ENCODE measurements at places on chromosomes 1 and 21. TPM values are rescaled to one million over a fixed set of nuclear protein-coding genes. Genes with fewer than 3 reads are reported as not detected.
A peak's percentile ranks its signal among the peaks of the same experiment; 100 is the strongest.

The DHCR24 gene
- 24.0 TPM for total RNA-seq

The CR1L gene
- total RNA-seq: not detected

- no peak overlapping the region for H3K27ac ChIP-seq
- H3K27me3 ChIP-seq: no peaks in the 10 kb centered on the region
- H3K4me3 ChIP-seq: no peak overlapping the region
- peaks cover 2% of the 10 kb centered on the region for H3K4me1 ChIP-seq
- DNase-seq: no peak
These were observed 30.5 kb downstream of the EPHB2 start for GRCh38 chr1:22741118-22741517.

GRCh38 chr21:31710586-31710985 is 21.3 kb downstream of the SCAF4 start:
- no peak overlapping the region for H3K4me3 ChIP-seq
- H3K27me3 ChIP-seq: no peaks in the 10 kb centered on the region
- H3K36me3 ChIP-seq: no peaks in the 10 kb centered on the region
- H3K27ac ChIP-seq: no peak overlapping the region
- DNase-seq: no peak
- H3K4me1 ChIP-seq: peaks cover 5% of the 10 kb centered on the region

The ALX3 gene
- not detected for total RNA-seq

GRCh38 chr1:211531194-211532087 is 39.5 kb upstream of the RD3 start:
- H3K36me3 ChIP-seq: no peaks in the 10 kb centered on the region
- no peak overlapping the region for H3K4me3 ChIP-seq

DNA sequence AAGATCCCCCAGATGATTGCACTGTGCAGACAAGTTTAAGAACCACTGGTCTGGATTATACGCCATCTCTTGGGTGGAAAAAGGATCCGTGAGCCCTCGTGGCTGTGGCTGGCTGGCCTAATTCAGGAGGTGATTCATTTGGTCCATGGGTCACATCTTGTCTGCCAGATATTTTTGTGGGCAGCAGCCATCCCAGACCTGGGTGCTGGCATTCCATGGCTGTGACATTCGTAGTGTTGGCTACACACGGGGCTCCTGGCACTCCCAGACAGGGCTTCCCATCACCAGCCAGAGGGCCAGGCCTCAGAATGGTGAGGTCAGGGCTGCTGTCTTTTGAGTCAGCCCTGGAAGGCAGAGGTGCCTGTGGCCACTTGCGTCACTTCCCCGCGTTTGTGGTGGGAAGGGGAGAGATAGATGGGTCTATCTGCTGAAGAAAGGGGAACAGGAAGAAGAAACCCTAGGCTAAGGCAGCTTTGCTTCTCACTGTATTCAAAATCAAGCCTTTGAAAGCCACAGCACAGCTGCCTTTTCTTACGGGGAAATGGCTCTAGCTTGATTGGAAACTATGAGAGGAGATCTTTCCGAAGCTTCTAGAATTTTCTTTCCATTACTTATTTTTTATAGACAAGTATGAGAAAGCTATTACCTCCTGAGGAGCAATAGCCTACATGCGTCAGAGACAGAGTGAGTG is 32.4 kb downstream of the EIF2D start:
- H3K36me3 ChIP-seq: no peaks in the 10 kb centered on the region
- H3K4me1 ChIP-seq: no peaks in the 10 kb centered on the region
- no peak overlapping the region for H3K27ac ChIP-seq
- no peak for DNase-seq
- no peaks in the 10 kb centered on the region for H3K27me3 ChIP-seq

The ORC1 gene
- 0.45 TPM for total RNA-seq

- no peak overlapping the region for H3K4me3 ChIP-seq
- no peaks in the 10 kb centered on the region for H3K36me3 ChIP-seq
- peaks cover 2% of the 10 kb centered on the region for H3K4me1 ChIP-seq
- DNase-seq: no peak
- no peaks in the 10 kb centered on the region for H3K27me3 ChIP-seq
These were observed 187.4 kb downstream of the DISC1 start for GRCh38 chr1:231814021-231814420.

The DNM3 gene
- total RNA-seq: 3.5 TPM

GRCh38 chr1:213686983-213687382 is 300.8 kb upstream of the PROX1 start:
- DNase-seq: no peak
- no peaks in the 10 kb centered on the region for H3K27me3 ChIP-seq
- no peaks in the 10 kb centered on the region for H3K36me3 ChIP-seq
- no peaks in the 10 kb centered on the region for H3K4me1 ChIP-seq
- H3K27ac ChIP-seq: no peak overlapping the region

The SDC3 gene
- total RNA-seq: 31.0 TPM

DNA sequence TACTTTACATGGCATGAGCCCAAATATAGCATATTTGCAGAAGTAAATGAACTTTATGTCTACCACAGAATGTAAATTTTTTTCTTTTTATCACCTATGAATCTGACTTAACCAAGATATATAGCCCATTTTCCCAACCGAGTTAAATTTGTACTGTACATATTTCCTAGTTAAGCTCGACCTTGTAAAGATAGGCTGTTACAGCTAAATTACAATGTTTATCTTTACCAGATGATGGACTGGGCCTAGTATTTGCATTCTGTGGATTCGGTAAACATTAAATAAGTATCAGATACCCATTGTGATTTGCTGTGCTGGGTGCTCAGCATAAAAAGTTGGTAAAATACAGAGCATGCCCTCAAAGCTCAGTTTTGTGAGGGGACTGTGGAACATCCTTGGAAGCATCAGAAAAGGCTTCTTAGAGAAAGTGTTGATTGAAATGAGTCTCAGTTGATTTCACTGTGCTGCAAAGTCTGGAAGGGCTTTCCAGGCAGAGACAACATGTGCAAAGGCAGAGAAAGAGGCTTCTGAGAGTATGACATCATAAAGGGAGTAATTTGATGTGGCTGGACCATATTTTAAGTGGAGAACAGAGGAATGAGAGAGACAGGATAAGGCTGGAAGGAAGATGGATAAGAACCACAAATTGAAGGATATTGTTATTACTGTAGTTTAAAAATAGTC is 27.4 kb downstream of the MORC3 start:
- no peak overlapping the region for H3K27ac ChIP-seq
- DNase-seq: no peak
- H3K4me3 ChIP-seq: no peak overlapping the region
- no peaks in the 10 kb centered on the region for H3K27me3 ChIP-seq
- no peaks in the 10 kb centered on the region for H3K4me1 ChIP-seq

DNA sequence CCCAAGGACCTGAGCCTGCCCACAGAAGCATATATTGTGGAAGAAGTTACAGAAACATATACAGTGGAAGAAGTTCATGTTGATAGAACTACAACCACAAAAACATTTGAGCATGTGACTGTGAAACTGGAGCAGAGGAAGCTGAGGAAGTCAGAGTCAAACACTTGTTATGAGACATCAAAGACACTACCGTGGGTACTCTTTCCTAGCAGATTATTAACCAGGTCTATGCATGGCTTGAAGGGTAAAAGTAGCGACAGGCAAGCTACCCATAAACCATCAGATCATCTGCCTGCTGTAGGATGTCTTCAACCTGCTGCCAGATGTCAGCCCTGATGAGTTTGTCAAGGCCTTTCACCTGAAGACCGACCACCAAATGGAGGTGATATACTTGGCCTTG is 35.8 kb downstream of the IVNS1ABP start:
- DNase-seq: no peak
- no peaks in the 10 kb centered on the region for H3K27me3 ChIP-seq
- H3K4me3 ChIP-seq: no peak overlapping the region
- H3K27ac ChIP-seq: no peak overlapping the region
- no peaks in the 10 kb centered on the region for H3K4me1 ChIP-seq

- H3K4me1 ChIP-seq: no peaks in the 10 kb centered on the region
- H3K4me3 ChIP-seq: peak within 1 kb of the TSS; percentile 91
- peak within 1 kb of the TSS; percentile 98 for H3K27ac ChIP-seq
- peak; percentile 85 for DNase-seq
- H3K36me3 ChIP-seq: no peaks in the 10 kb centered on the region
- H3K27me3 ChIP-seq: no peaks in the 10 kb centered on the region
These were observed at the start of gene NEK7 for GRCh38 chr1:198156745-198157240. NEK7 (plus strand) TSS chr1:198156998; CDS start chr1:198232581, 75,583 bp downstream.

GRCh38 chr1:27435566-27436203 is 43.3 kb downstream of the GPR3 start:
- DNase-seq: no peak
- H3K4me1 ChIP-seq: peaks cover 26% of the 10 kb centered on the region
- no peak overlapping the region for H3K27ac ChIP-seq

- no peak for DNase-seq
- H3K4me3 ChIP-seq: no peak overlapping the region
- no peaks in the 10 kb centered on the region for H3K4me1 ChIP-seq
- no peak overlapping the region for H3K27ac ChIP-seq
These were observed 29.1 kb downstream of the AK5 start for GRCh38 chr1:77310924-77311323.
